ENCODE measurements at places on chromosomes 11 and 22. TPM values are rescaled to one million over a fixed set of nuclear protein-coding genes. Genes with fewer than 3 reads are reported as not detected.

TCN2 gene
- polyA plus RNA-seq, result 7.0 TPM

DNA sequence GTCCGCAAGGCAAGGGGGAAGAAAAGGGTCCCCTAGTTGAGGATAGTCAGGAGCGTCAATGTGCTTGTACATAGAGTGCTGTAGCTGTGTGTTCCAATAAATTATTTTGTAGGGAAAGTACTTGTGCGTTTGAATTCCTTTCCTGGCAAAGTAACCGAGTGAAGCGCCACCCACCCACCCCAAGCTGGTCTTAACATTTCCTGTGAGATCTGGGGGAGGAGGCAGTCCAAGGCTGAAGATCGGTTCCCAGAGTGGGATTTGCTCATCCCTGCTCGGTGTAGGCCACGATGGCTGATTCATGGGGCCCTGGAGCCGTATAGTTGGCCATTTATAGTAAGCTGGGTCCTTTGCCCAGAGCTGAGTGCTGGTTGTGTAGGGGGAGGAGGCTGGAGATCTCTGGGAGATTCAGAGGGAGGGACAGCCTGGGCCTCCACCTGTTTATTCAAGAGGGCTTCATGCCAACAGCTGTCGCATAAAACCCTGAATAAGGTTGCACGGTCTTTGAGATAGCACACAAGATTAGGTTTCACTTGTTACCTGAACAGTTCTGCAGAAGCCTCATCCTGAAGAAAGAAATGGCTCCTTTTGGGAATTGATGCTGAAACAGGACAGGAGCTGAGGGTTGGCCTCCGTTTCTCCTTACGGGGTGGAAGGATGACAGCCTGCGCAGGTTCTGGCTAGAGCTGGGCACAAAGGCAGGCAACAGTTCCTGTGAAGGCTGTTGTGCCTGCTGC, 2.4 kb downstream of the ATF4 start:
- DNase-seq, result peak; percentile 56

GRCh38 chr22:41222846-41223507, 17.8 kb downstream of the CHADL start:
- DNase-seq, result no peak

- peak; percentile 68 for DNase-seq
Observed at GRCh38 chr11:63738720-63739360, 29.7 kb downstream of the ZFTA start.

DNA sequence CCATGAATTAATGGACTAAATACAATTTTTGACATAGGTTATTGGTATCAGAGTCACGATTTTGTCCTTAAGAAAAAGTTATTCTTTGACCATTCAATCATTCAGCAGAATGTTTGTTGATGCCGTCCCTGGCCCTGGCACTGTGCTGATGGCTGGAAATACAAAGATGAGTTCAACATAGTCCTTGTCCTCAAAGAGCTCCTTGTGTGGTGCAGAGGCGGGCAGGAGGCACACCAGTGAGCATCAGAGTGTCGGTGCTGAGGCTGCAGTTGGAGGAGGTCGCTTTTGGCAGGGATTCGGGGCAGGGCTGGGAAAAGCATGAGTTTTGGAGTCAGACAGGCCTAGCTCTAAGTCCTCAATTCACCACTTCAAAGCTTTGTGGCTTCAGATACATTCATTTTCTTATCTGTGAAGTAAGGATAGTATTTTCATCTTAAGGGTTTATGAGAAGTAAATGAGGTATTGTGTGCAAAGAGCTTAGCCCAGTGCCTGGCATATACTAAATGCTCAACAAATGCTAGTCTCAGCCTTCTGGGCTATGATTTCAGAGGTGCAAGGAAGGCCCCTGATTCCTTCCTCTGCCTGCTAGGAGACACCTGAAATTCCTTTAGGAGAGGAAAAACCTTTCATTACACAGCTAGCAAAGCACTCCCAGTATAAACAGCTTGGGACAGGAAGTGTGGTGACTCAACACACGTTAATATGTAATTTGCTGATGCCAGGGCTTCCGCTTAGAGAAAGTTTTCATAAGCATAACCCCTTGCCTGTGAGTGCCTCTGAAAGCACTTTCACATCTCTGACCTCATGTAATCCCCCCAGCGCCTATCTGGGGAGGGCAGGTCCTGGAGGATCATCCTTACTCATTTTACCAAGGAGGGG, 113.8 kb downstream of the NECTIN1 start:
- DNase-seq, result no peak

DNA sequence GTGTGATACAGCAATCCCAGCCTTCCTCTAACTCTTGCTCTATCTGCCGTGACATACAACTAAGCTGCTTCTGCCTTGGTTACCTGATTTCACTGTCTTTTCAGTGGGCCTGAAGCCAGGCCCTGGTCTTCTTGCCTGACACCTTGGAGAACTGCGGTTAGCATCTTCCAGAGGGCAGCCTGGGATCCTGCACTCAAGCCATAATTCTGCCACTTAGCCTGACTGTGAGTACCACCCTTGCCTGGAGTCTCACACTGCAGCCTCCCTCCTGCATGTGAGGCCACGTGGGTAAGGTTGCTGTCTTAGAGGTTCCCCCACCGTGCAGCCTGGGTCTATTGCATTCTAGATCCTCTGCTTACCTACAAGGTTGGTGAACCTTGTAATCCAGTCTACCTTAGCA, 35.8 kb downstream of the USP35 start:
- DNase-seq, result no peak

GRCh38 chr11:94806014-94806413, 37.9 kb downstream of the AMOTL1 start:
- DNase-seq, result no peak

DNA sequence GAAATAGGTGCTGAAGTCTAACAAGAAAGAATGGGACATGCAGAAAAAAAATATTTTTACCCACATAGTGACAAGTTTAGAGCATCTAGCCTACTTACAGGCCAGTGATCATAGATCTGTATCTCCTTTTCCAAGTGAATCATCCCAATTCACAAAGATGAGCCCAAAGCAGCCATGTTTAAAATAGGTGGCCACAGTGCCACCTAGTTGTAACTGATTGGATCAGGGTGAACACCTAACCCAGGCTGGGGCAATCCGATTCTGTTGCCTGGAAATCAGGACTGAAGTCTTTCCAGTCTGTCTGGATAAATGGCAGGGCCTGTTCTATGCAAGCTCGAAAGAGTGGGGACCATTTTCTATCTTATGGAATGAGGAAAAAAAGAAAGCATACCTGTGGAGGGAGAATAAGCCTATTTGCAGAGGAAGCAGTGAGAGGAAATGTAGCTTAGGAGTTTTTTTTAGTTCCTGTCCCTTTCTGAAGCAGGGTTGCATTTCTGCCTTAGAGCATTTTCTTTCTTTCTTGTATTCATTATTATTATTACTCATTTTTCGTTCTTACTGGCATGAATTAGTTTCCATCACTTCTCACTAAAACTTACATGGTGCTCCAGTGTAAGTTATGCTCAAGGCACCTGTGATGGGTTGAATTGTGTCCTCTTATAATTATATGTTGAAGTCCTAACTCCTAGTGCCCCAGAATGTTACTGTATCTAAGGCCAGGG, 113.2 kb upstream of the RAG2 start:
- DNase-seq, result no peak

MAPK8IP1 gene
- polyA plus RNA-seq, result 50.0 TPM

CCDC81 gene
- 1.4 TPM for polyA plus RNA-seq

DNA sequence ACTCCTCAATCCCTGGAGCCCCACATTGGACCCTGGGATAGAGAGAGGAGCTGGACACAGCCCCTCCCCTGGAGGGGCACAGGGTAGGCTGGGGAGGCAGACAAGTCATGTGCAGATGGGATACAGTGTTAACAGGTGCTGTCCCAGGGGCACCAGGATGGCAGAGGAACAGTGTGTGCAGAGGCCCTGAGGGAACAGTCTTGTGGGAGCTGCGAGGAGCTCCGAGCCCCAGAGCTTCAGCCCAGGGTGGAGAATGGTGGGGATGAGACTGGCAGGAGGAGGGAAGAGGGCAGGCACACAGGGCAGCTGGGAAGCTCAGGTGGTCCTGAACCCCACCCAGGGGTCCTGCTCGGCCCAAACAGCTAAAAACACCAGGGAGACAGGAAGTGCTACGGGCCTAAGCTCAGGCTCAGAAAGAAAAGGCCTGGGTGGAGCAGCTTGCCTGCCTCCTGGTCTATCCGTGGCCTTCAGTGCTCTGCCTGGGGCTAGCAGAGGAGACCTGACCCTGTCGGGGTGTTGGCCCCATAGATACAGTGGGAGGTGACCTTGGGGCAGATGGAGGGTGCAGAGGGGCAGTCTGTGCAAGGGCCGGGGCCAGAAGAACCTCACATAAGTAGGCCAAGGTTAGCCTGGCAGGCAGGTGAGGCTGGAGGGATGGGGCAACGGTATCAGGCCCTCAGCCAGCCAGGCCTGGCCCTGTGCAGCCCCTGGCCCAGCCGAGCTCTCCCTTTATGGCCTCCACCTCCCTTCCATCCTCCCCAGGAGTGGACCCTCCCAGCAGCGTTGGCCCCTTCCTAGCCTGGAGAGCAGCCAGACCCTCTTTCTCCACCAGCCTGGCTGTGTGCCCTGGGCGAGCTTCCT, 15.4 kb downstream of the CAPN5 start:
- no peak for DNase-seq

MAPK8IP2 gene
- 0.70 TPM for polyA plus RNA-seq

- DNase-seq, result no peak
Observed at GRCh38 chr11:945986-946385, 20.3 kb downstream of the AP2A2 start.

DNA sequence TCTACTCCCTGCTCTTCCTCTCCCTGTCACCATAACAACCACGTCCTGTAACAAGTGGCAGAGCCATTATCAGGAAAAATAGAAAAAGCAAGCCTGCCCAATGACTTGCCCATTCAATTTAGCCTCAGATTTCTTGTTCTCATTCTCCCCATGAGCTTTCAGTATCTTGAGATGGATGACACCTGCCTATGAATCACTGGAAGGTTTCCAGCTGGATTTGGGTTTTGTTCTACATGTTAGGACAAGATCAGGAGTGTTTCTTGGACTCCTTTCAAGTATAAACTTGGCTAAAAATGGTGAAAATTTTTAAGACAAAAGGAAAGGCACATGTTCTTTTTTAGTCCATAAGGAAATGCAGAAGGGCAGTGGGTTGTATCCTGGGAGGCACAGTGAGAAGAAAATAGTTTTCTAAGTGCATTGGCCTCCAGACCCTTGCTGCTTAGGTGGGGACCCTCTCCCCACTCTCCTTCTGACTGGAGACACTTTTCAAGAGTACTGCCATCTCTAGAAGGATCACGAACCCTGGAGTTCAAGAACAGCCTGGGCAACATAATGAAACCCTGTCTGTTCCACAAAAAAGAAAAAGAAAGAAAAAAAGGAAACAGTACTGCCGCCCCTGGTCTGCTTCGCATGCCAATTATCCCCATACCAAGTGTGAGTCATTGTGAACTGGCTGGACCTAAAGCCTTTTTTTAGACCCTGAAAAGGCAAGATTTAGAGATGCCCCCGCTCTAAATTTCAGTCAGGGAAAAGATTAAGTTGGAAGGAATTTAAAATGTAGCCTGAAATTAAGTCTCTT, 51.0 kb downstream of the MTNR1B start:
- DNase-seq, result no peak

DNA sequence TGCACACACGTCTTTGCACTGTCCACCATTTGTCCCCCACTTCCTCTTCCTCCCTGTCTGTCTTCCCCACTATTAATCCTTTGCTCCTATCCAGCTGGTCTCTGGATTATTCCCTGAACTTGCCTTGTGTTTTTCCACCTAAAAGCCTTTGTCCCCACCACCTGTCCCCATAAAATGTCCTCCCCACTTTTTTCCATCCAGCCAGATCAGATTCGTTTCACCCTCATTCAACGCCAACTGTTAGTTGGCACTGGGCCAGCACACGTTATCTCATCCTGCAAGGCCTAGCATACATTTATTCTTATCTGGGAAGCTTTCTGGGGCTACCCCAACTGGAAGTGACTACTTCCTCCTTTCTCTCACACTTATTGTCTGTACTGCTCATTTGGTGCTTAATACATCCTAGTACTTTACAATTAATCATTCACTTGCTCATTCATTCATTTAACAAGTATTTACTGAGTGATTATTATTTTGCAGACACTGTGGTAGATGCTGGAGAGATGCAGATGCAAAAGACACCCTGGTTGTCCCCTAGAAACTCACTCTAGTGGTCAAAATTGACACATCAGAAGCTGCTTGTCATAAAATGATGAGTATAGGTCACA, 96.2 kb downstream of the RASSF10 start:
- DNase-seq, result peak; percentile 24

DNA sequence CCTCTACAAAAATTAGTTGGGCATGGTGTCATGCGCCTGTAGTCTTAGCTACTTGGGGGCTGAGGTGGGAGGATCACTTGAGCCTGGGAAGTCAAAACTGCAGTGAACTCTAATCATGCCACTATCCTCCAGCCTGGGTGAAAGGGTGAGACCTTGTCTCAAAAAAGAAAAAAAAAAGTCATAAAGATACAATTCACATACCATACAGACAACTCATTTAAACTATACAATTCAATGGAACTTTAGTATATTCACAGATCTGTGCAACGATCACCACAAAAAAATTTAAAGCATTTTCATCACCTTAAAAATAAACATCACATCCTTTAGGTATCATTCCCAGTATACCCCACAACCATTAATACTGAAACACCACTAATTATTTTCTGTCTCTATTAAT, 201.2 kb downstream of the PGR start:
- no peak for DNase-seq

RDX gene
- polyA plus RNA-seq, result 67.0 TPM

DNA sequence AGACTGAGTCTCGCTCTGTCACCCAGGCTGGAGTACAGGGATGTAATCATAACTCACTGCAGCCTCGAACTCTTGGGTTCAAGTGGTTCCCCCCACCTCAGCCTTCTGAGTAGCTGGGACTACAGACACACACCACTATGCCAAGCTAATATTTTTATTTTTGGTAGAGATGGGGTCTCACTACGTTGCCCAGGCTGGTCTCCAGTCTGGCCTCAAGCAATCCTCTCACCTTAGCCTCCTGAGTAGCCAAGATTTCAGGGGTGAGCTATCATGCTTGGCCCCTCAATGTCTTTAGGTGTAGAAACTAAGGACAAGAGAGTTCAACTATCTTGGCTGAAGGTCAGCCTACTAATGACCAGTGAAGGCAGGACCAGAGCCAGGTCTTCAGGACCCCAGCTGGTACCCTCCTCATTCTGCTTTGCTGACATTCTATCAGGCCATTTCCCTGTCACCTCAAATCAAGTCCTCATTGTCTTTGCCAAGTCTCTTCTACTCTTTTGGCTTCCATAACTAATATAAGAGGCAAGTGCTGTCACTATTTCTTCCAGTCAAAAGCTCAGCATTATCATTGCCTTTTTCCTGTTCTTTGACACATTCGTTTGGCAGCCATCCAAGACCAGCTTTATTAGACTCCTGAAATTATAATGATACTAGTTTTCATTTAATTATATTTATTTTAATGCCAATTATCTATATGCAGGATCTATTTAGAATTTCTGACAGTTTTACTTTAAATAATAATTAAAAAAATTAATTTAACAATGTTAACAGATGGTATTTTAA, 264.2 kb upstream of the PITPNB start:
- DNase-seq, result no peak
